ENCODE measurements at places on chromosomes 7 and 10.
A peak's percentile ranks its signal among the peaks of the same experiment; 100 is the strongest.

GRCh38 chr7:131501930-131502685, 54.3 kb downstream of the PODXL start:
- DNase-seq, result no peak

DNA sequence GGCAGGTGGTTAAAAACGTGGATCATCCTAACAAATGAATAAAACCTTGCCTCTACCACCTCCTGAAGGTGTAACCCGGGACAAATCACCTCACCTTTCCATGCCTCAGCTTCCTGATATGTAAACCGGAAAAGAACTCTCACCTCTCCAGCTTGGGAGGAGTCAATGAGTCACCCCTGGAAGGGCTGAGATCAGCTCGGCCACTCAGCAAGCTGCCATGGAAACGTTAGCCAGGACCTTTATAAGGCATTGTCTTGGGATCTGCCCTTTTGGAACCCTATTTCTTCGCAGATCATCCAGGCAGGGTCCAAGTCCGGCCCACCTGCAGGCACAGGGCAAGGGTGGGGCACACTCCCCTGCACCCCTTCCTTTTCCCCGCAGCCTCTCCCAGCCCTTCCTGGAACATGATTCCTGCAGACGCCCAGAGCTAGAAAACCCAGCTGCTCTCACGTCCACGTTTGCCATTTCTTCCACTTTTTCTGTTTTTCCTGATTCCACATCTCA, 81.6 kb upstream of the PFKP start:
- DNase-seq, result no peak

DNA sequence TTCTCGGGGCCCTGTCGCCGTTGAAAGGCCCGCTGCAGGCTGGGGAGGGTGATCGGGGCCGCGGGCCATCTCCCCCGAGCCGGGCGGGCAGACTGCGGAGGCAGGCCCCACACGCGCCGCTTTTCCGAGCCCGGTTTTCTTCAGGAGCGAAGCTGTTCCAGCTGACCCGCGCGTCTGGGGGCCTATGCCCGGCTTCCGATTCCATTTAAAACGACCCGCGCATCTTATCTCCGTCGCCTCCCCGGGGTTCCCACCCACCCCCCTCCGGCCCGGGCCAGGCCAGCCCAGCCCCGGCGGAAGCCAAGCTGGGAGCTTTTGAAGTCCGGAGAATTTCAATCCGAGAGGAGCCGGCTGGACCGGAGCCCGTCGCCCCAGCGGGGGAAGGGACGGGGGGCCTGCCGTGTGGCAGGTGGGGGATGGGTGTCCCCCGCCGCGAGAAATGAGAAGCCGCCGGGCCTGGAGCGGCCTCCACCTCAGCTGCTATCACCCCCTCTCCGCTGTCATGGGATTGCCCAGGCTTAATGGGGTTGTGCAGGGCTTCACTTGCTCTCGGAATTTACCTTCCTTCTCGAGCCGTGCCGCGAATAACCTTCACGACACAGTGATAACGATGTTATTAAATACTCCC, 3.1 kb upstream of the EVX1 start:
- no peak for DNase-seq

GRCh38 chr7:135463908-135464307, 46.0 kb downstream of the CNOT4 start:
- no peak for DNase-seq

DNA sequence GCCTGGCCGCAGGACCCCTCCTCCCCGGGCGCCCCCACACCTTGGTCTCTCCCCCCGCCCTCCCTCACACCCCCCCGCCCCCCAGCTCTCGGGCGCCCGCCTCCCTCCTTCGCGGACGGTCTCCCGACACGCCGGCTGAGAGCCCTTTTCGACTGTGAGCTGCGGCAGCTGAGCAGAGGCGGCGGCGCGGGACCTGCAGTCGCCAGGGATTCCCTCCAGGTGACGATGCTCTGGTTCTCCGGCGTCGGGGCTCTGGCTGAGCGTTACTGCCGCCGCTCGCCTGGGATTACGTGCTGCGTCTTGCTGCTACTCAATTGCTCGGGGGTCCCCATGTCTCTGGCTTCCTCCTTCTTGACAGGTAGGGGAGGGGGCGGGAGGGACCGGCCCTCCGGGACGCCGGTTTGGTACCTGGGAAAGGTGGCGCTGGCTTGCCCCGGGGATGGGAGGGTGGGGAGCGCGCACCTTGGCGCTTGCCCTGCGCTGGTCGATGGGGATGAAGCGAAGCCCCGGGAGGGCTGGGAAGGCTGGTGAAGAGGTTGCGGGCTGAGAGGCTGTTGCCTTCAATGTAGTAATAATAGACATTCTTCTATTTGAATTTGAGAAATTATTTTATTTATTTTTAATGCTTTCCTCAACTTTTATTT, at the start of gene BMPER:
BMPER (plus strand) TSS at position 151 of the 644 bp plus-strand sequence; CDS start at position 226, 75 bp downstream.
- DNase-seq, result no peak

- no peak for DNase-seq
Measured at GRCh38 chr10:8193546-8193945, 139.1 kb downstream of the GATA3 start.

- DNase-seq, result no peak
Measured at GRCh38 chr10:22667093-22667480, 47.3 kb downstream of the PIP4K2A start.

GRCh38 chr7:129792721-129793120, 160.0 kb downstream of the UBE2H start:
- no peak for DNase-seq

DNA sequence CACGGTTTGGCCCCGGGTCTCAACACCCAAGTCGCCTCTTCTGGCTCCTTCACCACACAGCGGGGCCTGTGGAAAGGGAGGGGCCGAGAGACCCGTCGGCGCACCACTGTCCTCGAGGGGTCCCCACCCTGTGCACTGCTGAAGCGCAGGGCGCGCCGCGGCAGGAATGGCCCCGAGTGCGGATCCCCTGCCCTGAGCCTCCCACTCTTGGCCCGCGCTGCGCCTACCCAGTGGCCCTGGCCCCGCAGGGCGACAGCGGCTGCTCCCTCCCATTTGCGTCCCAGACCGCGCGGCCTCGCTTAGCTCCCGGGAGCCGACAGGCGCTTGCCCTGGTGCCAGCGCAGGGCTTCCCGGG, 2.1 kb upstream of the SFMBT2 start:
- DNase-seq, result no peak

- DNase-seq, result no peak
Measured at GRCh38 chr7:122663733-122664132, 35.2 kb downstream of the RNF133 start.

DNA sequence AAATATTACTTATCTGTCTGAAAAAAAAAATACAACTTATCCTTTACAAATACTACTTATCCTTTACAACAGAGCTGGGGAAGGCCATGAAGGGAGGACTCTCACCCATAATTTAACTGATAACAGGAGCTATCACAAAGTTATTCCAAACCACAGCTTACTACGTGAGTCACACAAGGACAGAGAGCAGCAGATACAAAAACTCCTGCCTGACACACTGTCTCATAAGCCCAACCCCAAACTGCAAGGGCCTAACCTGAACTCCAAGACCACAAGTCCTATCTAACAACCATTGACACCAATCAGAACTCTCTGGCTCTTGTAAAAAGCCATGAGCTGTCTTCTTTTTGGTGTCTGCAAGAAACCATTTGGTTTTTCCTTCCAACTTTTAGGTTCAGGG, 28.5 kb upstream of the CXCL12 start:
- no peak for DNase-seq

DNA sequence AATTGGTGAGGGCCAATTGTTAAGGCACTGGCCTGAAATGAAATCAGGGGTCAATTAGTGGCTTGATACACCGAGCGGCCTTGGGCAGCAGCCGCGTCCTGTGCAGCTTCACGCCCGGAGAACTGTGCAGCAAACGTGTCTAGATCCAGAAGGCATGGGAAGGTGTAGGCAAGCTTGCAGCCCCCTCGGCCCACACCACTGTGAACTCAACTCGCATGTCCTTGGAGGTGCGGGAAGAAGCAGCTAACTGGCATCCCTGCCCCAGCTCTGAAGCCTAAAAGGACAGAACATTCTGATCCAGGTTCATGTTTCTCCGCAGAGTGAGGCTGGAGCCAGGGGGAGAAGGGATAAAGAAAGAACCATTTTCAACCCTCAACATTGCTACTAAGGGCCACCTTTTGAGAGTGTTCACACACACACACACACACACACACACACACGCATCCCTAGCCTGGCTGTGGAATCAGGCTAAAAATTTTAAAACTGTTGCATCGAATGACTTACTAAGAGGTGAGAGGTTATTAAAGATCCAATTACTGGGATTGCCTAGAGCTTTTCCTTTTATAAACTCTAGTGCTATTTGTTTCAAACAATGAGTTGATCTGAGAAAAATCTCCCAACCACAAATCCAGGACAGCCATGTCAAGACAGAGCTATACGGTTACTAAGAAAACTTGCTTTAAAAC, 104.0 kb downstream of the PARP12 start:
- DNase-seq, result peak; percentile 60

DNA sequence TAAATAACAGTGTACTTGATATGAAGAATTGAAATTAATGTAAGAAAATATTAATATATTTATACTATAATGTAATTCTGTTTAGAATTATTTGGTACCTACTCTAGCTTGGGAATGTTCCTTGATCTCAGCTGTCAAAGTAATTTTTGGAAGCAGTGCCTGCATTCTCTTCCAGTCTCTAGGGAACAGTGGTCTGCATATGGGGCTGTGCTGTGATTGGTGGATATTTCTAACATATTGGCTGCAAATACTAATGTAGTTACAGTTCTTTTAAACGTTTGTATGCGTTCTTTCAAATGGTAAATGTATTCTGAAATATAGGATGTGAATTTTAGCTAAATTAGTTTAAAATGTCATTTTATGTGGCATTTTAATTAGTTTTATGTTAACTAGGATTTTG, 87.2 kb downstream of the PHF14 start:
- DNase-seq, result no peak

GRCh38 chr10:112807013-112807412, 143.0 kb upstream of the TCF7L2 start:
- DNase-seq, result no peak

DNA sequence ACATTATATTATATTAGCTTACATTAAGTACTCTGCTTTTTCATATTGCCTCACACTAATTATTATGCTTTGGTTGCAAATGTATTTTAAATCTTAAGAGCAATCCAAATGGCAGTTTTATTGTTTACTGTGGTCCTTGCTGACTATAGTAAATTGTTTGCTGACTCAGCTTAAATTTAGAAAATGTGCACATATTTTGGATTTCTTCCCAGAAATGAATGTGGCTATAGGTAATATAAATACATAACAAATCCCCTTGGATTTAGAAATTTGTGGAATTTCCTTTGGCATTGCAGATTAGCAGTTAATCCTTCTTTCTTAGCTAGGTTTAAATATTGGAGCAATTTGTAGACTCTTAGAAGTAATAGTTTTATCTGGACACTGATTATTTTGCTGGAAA, 565.8 kb downstream of the NRG3 start:
- no peak for DNase-seq

DNA sequence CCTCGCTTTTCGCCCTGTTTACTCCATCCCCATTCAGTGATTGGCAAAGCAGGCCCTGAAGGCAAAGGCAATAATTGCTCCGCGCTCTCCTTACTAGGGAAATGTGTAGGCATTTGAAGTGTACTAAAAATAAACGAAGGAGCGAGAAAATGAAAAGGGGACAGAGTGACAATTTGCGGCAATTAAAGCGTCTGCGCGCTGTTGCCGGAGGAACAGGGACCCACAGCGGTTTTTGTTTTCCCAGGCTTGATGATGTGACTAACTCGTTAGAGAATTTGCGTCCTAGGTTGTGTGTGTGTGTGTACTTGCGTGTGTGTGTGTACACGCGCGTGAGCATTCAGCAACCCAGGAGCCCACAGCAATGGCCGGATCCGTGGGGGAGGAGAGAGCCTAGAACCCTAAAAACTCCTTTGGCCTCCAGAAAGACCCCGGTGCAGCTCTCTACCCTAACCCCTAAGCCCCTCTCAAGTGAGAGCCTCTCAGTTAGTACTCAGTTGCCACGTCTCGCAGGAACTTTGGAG, 7.8 kb upstream of the DLX6 start:
- DNase-seq, result no peak

DNA sequence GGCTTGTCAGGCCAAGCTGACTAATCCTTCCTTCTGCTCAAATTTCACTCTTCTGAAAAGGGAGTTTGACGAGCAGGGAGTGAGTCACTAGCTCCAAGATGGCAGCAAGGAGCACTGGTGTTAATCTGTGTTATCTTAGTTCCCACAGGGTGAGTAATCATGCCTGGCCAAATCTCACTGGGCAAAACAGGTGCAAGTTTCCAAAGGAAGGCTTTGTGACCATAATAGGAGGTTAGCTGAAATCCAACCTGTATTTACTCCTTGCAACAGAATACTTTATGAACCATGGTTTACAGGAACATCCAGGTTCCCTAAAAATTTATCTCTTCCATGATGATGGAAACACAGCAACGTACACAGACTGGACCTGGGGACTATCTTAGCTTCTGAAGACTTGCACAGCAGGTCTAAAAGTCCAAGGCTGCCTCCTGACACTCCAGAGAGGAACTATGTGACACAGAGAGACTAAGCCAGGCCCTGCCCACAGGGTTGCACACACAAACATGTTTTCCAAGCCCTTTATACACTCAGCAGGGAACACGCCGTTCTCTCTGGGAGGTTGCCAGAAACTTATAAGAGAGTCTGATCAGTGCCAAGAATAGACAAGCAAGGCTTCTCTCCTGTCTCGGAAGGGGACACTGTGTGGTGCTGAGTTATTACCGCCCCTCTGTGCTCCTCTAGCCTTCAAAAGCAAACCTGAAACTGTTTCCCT, 46.3 kb downstream of the PDK4 start:
- peak; percentile 95 for DNase-seq

DNA sequence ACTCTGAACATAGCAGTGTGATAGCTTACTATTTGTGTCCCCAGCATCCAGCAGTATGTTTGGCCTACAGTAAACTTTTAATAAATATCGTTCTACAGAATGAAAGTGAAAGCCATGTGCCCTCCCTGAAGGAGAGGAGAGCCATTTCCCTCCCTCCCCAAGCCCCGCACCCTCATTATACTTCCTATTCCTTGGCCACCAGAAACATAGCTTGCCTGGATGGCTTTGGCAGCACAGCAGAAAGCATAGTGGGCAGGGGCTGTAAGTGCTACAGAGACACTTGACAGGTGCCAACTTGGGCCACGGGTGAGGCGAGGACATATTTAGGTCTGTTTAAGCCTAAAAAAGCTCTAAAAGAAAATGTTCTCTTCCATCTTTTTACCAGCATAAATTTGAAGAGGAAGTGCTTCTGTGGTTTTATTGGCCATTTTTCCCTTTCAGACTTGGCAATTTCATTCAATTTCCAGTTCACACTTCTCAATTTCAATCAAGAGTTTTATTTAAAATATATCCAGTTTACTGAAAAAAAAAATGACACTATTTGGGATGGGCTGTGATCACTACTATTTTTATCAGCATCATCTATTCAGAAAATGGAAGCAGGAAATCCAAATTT, 12.7 kb downstream of the HHEX start:
- no peak for DNase-seq

GRCh38 chr7:25002786-25003185, 22.8 kb upstream of the OSBPL3 start:
- DNase-seq, result no peak
